ENCODE measurements at places on chromosomes 16 and 17.

DNA sequence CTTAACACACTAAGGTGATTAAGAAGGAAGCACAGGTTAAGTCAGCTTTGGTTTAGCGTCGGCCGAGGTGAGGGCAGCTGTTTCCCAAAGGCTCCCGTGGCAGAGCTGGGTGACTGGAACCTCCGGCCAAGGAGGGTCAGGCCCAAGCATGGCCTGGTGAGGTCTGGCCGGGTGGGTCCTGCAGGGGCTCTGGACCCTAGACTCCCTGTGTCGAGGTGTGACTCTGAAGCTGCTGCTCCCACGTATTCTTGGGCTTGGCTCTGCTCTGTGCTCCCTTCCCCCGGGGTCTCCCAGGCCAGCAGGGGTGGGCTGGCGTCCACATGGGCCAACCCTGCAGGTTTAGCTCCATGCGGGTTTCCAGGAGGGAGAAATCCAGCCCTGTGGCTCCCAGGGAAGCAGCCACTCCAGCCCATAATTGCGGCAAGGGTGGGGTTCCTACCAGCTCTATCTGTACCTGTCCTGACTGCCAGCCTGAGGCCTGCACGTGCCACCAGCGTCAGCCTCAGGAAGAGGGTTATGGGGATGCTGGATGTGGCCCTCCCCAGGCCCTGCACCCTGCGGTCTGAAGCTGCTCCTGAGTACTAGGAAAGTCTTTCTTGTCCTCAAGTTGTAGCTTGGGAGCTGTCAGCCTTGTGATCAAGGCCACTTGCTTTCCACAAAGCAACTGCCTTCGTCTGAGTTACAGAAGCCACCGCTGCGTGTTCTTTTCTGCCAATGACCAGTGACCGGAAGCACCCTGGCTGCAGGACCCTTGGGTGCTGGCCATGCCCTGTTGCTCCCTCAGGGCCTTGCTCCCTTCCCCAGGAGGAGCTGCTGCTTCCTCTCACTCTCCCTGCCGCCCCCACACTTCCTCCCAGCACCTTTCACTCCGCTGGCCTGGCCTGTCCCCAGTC lies 4.8 kb downstream of the CDK5R1 start:
- DNase-seq: no peak

GRCh38 chr17:50189550-50190292 lies 11.7 kb downstream of the COL1A1 start:
- DNase-seq: no peak

DNA sequence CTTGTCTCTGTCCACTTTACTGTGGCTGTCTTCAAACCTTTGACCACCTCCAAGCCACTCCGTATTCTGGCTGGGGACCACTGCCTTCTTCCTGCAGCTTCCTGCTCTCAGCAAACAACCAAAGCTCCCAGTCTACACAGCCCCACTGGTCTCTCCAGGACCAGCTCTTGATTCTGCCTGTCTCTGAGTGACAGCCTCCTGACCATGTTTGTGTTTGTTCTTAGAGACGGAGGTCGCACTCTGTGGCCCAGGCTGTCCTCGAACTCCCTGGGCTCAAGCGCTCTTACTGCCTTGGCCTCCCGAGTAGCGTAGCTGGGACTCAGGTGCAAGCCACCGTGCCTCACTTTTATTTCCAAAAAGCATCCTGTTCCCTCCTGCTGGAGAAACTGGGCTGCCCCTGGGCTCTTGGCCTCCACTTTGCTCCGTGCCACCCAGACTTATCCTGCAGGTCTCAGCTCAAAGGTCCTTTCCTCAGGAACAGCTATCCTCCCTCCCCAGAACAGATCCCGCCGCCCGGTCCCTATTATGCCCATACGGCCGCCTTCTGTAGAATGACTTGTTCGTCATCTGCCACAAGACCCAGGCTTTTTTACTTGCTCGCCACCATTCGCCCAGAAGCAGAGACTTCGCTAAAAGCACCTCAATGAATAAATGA lies 9.1 kb downstream of the MNT start:
- DNase-seq: no peak

- no peak for DNase-seq
These were observed 677 bp downstream of the DEF8 start for GRCh38 chr16:89949121-89949742.

GRCh38 chr17:19915245-19915978 lies 47.7 kb upstream of the ULK2 start:
- no peak for DNase-seq

DNA sequence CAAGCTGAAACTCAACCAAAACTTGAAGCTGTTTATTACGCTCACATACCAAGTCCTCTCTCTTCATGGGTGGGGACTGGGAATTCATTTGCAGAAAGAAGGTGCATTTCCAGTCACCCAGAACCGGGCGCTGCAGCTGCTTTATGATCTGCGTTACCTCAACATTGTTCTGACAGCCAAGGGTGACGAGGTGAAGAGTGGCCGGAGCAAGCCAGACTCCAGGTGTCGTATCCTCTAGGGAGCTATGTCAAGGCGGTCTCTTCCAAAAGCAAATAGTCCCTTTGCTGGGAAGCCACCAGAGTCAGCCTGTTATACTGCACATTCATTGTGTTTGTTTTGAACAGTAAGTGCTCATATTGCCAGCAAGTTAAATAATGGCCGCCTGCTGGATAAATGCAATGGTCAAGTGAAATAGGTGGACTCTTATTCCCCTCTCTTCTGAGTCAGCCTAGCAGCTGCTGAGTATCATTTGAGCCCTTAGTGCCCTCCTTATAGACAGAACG lies 12.7 kb downstream of the COG1 start:
- no peak for DNase-seq

DNA sequence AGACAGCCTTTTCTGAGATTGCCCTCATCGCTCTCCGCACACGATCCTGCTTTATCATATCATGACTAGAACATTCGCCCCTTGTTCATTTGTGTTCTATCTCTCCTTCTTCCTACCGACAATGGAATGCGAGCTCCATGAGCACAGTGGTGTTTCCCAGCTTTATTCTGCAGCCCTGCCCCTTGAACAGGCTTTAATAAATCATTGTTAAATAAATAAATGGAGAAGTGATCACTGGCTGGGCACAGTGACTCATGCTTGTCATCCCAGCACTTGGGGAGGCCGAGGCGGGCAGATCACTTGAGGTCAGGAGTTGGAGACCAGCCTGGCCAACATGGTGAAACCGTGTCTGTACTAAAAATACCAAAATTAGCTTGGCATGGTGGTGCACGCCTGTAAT lies 1063.3 kb upstream of the EEF2KMT start:
- no peak for DNase-seq

GRCh38 chr16:28504707-28505404 lies 1.8 kb downstream of the IL27 start:
- no peak for DNase-seq

GRCh38 chr16:50067290-50067853 lies 1.6 kb downstream of the HEATR3 start:
- no peak for DNase-seq

- no peak for DNase-seq
These were observed 7.1 kb downstream of the ARL4D start for GRCh38 chr17:43405861-43406260.

DNA sequence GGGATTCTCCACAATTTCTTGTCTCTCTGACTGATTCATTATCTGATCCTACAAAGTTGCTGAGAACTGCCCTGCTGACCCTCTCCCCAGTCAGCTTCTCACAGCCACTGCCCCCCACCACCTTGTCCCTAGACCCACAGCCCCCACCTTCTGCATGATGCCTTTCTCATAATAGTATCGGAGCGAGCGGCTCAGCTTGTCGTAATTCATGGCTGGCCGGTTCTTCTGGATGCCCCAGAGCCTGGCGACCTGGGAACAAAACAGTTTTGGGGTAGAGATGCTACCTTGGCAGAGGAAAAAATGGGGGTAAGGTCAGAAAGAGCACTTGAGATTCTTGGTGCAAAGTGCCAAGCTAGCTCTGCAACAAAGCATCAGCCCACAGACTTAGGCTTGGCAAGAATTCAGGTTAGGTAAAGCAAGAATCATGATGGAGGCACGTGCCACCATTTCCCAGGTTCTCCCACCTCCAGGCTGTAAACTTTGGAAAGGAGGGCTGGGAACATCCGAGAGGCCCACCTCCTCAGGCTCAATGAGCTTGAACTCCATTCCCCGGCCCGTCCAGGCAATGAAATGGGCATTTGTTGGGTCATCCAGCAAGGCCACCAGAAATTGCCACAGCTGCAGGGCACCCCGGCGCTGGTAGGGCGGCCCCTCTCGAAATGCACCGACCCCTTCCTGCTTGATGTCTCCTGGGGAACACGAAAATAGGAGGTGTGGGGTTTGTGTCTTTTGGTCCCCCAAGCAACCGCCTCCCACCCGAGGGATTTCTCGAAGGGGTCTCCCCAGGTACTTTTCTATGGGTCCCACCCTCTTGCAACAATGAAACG lies 16.9 kb downstream of the ETV4 start:
- DNase-seq: no peak

DNA sequence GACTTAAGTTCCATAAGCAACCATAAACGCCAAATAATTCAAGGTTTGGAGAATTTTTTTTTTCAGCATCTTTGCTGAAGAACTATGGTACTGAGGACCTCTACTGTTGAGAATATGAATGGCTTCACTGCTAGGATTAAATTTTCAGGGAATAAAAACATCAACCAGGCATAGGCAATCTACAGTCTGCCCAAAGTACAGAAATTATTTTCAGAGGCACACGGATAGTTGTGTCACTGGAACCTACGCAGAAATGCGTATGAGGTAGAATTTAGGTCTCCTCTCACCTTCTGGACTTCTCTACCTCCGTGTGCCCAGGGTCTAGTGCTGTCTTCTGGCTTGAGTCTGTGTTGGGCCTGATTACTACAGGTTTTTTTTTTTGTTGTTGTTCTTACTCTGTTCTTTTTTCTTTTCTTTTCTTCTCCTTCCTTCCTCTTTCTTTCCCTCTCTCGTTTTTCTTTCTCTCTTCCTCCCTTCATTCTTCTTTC lies 39.7 kb downstream of the NACA2 start:
- no peak for DNase-seq

- no peak for DNase-seq
These were observed 18.8 kb downstream of the PDZD9 start for GRCh38 chr16:21982108-21982507.

DNA sequence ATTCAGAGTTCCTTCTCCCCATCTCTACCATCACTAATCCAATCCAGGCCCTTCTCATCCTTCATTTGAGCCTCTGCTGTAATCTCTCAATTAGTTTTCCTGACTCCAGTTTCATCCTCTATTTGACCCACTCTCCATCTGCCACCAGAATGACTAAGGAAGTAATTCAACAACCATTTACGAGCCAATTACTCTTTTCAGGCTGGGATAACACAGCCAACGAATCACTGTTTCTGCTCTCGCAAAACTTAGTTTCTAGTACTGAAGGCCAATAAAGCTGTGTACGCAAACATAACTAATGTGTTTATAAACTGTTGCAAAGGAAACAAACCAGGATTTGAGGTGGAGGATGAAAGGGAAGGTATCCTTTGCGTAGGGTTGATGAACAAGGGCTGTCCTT lies 53.7 kb downstream of the MAP2K6 start:
- DNase-seq: no peak

GRCh38 chr17:48990882-48991357 lies 6.3 kb upstream of the IGF2BP1 start:
- DNase-seq: no peak

DNA sequence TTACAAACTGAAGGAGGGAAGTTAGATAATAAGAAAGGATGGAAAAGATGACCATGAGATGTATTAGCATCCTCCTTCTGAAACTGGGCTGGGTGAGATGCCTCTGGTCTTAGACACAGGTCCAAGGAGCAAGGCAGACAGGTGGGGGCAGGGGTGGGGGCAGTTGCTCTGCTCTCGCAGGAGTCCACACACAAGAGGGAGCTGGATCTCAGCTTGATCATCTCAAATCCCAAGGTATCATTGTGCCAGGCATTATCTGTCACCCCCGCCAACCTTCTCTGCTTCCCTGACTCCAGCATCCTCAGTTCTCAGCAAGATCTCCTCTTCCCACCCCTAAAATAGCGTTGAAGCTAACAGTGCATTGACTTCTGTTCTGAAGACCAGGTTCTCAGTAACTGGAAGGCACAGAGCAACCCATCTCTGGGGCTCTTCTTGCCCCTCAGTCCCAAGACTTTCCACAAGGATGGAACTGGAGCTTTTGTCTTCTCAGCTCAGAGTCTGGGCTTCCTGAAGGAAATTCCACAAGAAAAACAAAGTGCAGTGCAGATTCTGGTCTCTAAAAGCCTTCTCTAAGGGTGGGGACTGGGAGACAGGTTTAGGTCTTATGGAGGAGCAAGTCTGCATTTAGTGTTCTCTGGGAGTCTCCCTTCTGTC lies 1.6 kb downstream of the FLOT2 start:
- DNase-seq: no peak

DNA sequence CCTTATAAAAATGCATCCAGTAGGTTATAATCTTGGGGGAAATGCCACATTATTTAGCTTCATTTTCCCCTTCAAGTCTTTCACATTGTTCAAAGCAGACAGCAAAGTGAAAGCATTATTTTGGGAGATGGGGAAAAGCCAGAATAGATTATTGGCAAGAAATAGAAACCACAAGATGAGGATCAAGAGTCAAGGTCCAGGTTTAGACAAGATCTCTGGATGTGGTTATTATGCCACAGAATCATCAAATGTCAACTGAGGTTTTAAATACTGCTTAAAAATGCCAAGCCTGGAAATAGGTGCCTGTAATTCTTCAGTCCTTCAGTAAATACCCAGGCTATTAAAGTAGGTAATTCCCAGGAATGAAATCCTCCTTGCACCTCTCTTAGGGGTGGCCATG lies 65.1 kb upstream of the ALOX12 start:
- no peak for DNase-seq

DNA sequence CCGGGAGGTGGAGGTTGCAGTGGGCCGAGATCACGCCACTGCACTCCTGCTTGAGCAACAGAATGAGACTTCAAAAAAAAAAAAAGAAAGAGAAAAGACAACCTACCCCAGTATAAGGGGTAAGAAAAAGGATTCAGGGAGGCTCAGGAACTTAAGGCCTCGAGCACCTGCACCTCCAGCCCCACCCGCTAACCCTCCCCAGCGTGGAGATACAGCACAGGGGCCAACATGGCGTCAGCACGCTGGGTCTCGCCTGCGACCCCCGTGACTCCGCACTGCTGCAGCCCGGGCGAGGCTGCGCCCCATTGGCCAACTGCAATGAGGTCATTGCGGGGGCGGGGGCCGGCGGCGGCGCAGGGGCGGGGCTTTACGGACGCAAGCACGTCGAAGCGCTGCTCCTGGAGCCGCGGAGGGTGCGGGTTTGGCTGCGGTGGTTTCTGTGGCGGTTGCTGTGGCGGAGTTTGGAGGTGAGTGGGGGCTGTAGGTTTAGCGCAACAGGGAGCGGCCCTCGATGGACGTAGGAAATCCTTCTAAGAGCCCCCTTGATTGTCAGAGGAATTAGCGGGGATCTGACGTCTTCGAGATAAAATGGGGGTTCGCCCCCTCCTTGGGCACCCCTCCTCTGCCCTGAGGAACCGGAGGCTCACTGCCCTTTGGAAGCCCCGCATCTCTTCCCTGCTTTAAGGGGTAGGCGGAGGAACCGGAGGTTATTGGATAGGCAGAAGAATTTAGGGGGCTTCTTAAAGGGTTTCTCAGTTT lies at the start of gene ATP6V0A1:
Gene ATP6V0A1, plus strand, starts transcription at position 382 of the 759 bp plus-strand sequence. CDS start 2,017 bp downstream, outside the sequence.
- peak; percentile 50 for DNase-seq

All from activated CD8-positive, alpha-beta memory T cell treated with anti-CD3 and anti-CD28 coated beads for 1 hour (primary cell).